ENCODE measurements at places on chromosomes 11 and 22.

GRCh38 chr11:93715797-93716396 lies 25.4 kb downstream of the TAF1D start:
- DNase-seq: no peak

- DNase-seq: no peak
Measured at GRCh38 chr11:68081691-68082090, 39.5 kb downstream of the CHKA start.

GRCh38 chr22:46577368-46578249 lies 40.2 kb upstream of the CELSR1 start:
- no peak for DNase-seq

DNA sequence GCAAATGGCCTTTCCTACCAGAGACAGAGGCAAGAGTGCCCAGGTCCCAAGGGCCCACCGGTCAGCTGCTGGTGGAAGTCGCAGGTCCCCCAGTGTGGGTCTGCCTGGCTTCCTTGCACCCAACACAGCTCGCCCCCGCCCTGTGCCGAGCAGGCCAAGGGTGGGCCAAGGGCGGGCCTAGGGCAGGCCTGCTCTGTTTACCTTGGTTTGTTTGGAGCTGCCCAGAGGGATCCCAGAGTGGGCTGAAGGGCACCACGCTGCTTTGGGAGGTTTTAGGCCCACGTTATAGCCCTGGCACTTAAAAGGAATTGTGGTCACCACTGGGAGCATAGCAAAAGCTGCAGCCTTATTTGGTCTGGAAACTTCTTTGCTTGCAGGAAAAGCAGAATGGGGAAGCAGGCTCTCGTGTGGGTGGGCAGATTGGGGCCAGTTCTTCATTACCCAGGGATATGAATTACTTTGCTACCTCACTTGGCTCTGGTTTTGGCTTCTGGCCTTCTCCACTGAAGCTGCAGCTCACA lies 38.0 kb downstream of the MRGPRD start:
- no peak for DNase-seq

DNA sequence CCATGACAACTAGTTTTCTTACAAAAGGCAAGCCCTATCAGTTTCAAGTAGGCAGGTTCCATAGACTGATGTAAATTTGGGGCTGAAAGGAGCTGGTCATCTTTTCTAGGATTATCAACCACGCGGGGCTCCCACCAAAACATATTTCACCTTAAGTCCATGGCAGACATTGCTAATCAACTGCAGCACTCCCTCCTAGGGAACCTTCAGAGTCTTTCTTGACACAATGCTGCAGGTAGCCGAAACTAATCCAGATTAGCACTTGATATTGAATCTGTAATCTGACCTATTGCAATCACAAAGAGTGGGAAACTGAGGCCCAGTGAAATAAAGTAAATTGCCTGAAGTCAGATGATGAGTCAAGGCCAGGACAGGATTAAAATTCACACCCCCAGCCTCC lies 32.5 kb downstream of the MN1 start:
- DNase-seq: no peak

- DNase-seq: no peak
Measured at GRCh38 chr11:313787-314553, at the start of gene IFITM1. TSS of gene IFITM1 (plus strand) at chr11:314040. CDS start at chr11:314171, 131 bp downstream.

- no peak for DNase-seq
Measured at GRCh38 chr11:2309251-2310072, 7.6 kb downstream of the TSPAN32 start.

DNA sequence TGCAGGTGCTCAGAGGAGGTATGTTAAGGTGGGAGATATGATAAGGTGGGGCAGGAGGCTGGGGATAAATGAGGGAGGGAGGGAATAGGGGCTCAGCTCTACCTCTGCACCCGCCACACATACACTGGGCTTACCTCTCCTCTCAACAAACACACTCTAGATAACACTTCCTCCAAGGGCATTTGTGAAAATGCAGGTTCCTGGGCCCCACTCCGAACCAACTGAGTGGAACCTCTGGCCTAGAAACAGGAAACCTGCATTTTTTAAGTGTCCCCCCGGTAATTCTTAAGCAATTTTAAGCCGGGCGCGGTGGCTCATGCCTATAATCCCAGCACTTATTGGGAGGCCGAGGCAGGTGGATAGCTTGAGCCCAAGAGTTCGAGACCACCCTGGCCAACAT lies 46.5 kb upstream of the CD5 start:
- DNase-seq: no peak

- no peak for DNase-seq
Measured at GRCh38 chr11:17575431-17576425, 28.7 kb downstream of the OTOG start.

GRCh38 chr11:92976681-92977080 lies 7.2 kb downstream of the MTNR1B start:
- DNase-seq: no peak

DNA sequence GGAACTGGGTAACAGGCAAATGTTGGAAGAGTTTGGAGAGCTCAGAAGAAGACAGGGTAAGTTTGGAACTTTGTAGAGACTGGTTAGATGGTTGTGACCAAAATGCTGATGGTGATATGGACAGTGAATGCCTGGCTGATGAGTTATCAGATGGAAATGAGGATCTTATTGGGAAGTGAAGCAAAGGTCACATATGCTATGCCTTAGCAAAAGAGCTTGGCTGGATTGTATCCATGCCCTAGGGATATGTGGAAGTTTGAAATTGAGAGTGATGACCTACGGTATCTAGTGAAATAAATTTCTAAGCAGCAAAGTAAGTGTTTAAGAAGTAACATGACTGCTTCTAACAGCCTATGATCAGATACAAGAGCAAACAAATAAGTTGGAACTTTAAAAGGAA lies 17.8 kb downstream of the BBOX1 start:
- DNase-seq: no peak

DNA sequence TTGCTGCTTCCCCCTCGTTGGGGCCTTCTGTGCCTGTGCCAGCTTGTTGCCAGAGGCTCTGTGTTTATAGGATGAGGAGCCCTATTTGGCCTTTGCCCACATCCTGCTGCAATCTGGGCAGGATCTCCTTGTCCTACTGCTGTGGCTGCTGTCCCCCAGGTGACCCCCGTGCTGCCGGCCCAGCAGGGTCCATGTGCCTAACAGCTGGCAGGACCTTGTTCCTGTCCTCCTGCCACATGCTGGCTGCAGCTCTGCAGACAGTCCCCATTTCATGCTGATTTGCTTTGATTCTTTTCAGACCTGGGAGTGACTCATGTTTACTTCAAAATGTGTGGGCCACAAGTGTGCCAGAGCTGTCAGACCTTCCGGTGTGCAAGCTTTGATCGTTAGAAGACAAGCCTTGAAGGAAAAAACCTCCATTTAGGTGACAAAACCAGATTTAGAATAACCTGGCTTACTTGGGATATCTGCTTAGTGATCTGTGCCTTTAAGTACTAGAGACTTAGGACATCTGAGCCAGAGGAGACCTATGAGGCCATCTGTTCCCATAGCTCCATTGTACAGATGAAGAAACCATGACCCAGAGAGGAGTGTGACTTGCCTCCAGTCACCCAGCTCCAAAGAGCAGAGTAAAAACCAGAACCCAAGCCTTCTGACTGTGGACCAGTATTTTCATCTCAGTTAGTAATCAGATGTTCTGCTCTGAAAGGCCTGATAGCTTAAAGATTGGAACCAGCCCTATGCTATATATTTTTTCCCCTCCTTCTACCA lies 11.1 kb downstream of the NAV2 start:
- peak; percentile 41 for DNase-seq

- DNase-seq: peak; percentile 40
Measured at GRCh38 chr11:78786086-78786485, 211.4 kb upstream of the NARS2 start.

DNA sequence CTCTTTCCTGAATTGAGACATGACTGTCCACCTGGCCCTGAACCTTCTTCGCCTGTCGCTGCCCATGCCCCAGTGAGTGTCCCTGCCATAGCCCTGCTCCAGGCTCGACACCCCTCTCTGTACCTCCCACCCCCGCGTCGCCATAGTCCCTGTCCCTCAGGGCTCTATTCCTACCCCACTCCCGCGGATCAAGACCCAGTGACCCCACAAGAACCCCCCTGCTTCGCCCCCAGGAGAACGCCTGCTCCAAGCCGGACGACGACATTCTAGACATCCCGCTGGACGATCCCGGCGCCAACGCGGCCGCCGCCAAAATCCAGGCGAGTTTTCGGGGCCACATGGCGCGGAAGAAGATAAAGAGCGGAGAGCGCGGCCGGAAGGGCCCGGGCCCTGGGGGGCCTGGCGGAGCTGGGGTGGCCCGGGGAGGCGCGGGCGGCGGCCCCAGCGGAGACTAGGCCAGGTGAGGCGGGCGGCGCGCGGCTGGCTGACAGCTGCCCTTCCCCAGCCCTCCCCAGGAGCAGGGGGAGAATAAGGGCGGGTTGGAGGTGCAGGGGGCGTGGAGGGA lies 5.6 kb downstream of the NRGN start:
- DNase-seq: no peak

DNA sequence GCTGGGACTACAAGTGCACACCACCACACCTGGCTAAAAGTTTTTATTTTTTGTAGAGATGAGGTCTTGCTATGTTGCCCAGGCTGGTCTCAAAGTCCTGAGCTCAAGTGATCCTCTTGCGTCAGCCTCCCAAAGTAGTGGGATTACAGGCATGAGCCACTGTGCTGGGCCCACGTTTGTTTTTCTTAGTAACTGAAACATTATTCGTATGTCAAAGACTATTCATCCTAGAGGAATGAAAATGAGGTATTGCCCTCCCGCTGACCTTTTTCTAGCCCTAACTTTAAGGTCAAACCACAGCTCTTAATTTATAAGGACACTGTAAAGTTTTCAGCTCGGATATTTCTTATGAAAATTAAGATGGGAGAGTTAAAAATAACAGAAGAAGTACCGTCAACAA lies 33.2 kb upstream of the PAX6 start:
- no peak for DNase-seq

- DNase-seq: no peak
Measured at GRCh38 chr11:117281159-117281558, 10.0 kb upstream of the BACE1-AS start.

DNA sequence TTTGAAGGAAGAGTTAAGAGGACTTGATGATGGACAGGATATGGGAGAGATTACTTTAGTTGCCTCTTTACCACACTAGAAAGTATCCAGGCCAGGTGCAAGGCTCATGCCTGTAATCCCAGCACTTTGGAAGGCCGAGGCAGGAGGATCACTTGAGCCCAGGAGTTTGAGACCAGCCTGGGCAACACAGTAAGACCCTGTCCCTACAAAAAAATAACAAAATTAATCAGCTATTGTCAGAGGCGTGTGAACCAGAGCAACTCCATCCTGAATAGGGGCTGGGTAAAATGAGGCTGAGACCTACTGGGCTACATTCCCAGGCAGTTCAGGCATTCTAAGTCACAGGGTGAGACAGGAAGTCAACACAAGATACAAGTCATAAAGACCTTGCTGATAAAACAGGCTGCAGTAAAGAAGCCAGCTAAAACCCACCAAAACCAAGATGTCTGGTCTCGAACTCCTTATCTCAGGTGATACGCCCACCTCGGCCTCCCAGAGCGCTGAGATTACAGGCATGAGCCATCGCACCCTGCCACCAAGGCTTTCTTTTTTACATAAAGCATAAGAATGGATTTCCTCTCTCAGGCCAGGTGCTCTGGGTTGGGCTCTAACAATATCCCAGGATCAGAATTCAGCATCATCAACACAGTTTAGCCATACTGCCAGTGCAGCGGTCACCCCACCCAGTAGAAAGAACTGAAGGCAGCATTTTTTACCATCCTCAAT lies 17.8 kb downstream of the PI4KA start:
- DNase-seq: no peak

DNA sequence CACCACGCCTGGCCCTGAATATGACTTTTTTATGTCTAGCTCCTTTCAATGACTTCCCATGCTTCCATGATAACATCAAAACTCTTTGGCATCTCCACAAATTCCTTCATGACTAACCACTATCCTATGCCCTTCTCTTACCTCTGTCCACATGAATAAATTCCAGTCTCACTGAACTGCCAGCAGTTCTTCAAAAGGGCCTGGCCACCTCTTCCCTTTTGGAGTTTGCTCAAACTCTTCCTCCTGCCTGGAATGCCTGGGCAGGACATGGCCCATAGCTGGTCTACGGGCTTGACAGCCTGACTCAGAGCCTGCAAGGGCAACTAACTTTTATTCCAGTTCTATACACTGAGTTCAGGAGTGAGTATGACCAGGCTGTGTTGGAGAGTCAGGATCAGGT lies 41.8 kb upstream of the ZBTB16 start:
- DNase-seq: no peak

GRCh38 chr11:116567721-116568242 lies 205.0 kb downstream of the BUD13 start:
- no peak for DNase-seq

DNA sequence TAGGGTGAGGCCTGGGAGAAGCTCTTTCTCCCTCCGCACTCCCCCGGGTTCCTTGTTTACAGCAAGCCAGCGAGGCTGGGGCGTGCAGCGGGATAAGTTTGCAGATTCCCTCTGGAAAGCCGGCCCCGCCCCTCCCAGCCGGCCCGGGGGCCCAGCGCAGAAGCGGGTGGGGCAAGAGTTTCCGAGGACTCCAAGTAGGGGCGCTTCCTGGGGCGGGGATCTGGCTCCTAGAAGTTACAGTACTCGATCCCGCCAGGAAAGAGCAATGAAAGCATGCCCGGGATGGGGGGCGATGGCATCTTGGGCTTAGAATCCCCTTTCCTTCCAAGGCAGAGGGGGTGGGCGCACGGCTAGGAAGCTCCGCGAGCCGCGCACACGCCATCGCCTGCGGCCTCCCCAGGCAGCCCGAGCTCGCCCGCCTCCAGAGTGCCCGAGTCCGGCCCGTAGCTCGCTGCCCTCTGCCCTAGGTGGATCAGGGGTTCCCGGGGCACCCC lies 385 bp downstream of the TST start:
- peak; percentile 49 for DNase-seq

Measured in glutamatergic neuron (in vitro differentiated cells).